ENCODE measurements at places on chromosomes 2 and 18. TPM values are rescaled to one million over a fixed set of nuclear protein-coding genes. Genes with fewer than 3 reads are reported as not detected.

- no peak for DNase-seq
Observed at GRCh38 chr2:230008708-230009066, 60.0 kb downstream of the SLC16A14 start.

- no peak for DNase-seq
Observed at GRCh38 chr18:58449464-58449863, 179.4 kb downstream of the ALPK2 start.

DNA sequence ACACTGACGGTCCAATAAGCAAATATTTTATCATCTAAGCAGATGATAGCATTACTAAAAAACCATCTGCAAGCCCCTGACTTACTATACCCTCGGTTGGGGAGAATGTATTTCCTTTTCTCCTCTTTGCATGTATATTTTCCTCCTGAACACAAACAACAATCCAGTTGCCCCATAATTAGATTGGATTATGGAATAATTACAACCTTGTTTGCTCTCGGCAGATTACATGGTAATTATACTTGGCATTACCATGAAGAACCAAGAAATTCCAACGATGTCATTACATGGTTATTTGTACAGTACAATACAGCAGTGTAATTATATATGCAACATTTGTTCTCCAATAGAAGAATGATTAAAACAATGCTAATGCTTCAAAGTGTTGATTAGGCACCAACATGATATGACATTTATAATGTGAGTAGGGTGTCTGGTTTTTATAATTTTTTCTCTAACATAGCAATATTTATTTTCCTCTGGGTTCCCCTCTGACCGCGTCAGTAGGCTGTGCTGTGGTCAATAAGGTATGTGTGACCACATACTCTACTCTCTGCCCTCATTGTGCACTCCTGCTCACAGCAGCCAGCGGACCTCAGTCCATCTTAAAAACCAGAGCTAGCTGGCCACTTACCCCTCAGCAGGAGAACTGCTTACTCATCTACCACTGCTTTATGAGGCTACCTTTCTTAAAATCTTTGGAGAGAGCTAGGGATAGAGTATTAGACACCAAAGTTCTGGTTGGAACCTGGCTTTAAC is 176.1 kb downstream of the INSIG2 start:
- DNase-seq, result no peak

GRCh38 chr2:88811681-88812080 is 120.2 kb downstream of the RPIA start:
- no peak for DNase-seq

DNA sequence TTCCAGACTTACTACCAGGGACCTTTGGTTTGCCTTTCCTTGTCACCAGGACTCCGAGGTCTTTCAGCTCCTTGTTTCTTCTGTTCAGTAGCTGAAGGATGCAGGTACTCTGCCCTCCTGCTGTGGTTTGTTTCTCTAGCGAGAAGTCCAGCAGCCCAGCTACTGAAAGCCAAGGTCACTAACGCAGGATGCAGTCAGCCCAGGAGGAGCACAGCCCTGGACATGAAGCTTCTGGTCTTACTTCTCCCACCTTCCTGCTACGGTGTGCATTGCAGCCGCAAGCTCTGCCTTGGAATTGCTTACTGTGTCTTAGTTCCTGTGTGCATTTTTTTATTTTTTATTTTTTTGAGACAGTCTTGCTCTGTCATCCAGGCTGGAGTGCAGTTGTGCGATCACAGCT is 62.4 kb downstream of the DGKD start:
- DNase-seq, result no peak

DNA sequence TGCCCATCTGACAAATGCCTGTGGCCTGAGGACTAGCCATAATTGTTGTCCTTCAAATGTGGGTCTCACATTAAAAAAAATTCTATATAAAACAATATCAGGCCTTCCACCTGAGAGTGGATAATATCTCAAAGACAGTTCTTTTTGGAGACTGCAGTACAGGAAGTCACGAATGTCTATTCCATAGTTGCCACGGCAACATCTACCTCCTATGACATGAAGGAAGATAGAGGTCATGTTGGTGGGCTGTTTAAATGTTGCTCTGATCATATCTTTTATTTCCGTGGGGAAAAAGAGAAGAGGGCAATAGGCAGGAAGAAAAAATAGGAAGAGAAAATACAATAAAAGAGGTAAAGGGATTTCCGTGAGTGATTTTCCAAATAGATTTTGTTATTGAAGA is 151.8 kb downstream of the ARL6IP6 start:
- no peak for DNase-seq

DNA sequence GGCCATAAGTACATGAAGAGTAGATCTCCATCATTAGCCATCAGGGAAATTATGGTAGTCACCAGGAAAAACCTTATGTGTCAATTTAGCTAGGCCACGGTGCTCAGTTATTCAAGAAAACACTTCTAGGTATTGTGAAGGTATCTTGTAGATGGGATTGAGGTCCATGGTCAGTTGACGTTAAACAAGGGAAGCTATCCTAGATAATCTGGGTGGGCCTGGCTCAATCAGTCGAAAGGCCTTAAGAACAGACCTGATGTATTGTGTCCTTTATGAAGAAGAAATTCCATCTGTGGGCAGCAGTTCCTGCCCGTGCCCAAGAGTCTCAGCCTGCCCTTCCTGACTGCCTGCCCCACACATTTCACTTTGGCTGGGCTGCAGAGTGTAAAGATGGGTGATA is 16.7 kb upstream of the CNGA3 start:
- DNase-seq, result no peak

- no peak for DNase-seq
Observed at GRCh38 chr18:28834889-28835288, 658.0 kb upstream of the CDH2 start.

DNA sequence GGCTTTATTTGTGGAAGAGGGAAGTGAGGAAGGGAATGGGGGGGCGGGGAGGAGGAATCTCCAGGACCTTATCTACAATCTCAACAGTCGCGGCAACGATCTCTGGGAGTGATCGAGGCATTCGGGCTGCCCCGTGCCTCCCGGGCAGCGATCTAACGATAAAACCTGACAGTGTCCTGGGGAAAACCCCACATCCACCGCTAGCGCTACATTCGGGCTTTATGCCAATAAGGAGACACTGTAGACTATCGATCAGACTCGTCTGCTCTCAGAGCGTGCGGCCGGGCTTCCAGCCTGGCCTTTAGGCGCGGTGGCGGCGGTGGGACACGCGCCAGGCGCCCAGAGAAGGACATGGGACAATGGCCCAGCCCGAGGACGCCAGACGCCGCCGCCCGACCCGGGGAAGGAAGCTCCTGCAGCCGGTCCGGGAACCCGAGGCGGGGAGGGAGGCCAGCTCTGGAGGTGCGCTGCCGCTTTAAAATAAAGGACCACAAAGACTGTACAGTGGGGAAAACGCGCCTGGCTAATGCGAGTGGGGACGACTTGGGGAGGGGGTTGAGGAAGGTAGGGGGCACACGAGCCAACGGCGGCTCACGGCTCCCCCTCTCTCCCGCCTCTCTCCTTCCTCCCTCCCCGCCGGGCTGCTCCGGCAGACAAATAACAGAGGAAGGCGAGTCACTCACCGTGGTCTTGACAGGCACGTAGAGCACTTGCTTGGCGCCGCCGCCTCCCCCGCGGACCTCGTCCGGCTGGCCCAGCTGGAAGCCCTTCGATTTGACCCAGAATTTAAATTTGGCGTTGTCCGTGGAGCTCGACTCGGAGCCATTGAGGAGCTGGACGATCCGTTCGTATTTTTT is 2.2 kb downstream of the NOL4 start:
- DNase-seq, result no peak

DNA sequence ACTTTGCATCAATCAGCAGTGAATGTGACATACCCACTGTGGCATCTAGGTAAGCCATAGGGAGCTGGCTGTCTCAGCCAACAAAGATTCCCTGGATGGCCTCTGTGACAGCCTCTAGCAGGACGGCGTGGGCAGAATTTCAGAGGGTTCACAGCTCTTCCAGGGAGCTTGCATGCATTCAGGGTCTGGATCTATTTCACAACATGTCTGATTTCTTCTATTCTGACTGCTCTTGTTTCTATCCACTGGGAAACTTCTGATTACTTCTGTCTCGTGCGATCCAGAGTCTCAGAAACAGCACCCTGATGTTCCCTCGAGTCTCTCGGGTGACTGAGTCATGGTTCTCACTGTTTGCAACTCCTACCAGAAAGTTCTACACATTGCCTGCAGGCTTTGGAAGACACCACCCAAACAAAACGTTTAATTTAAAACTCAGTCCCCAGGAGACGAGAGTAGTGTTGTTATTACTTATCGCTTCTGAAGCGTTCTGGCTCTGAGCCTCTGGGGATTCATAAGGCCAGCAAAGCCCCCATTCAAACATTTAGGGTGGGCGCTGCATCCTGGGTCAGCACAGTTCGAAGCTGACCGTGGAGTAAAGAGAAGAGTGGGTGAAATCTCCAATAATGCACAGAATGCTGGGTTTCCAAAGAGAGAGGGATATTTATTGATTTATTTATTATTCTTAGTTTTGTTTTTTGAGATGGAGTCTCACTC is 41.9 kb upstream of the ODC1 start:
- no peak for DNase-seq

CCL20 gene
- not detected for total RNA-seq

ASIC4 gene
- total RNA-seq, result 0.30 TPM

EIF5B gene
- total RNA-seq, result 83.5 TPM

SPATA3 gene
- total RNA-seq, result not detected

MRO gene
- 0.26 TPM for total RNA-seq
